T-helper 2 cell treated with Interferon-gamma antibody and Interleukin-4, amounts not matched to agents 5 μg/mL and 100 μg/mL, for 36 hours (primary cell): ENCODE measurements at places on chromosomes 13 and 19.

DNA sequence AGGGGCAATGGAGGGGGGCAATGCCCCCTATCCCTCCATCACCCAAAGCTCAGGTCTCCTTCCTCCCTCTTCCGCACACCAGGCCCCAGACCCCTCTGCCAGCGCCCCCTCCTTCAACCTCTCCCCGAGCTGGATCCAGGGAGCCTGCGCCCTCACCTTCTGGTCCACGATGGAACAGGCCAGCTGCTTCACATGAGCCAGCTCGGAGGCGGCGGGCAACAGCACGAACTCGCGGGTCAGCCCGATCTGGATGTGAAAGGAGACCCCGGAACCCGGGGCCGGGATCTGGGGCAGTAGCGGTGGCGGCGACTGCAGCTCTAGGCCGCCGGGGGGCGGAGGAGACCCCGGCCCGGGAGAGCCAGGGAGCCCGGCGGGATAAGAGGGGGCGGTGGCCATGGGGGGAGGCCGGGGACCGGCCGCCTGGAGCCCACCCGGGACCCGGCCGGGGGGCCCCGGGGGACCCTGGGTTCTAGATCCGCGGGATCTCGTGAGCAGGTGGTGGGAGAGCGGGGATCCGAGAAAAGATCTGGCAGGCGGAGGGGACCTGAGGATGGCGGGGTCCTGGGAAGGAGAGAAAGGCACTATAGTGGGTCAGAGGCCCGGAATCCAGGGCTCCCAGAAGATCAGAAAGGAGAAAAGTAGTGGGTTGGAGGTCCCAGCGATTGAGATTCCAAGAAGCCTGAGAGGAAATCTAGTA is 791 bp downstream of the PRKD2 start:
- peaks cover 30% of the 10 kb centered on the region for H3K4me1 ChIP-seq
- H3K36me3 ChIP-seq, result peaks cover 48% of the 10 kb centered on the region
- H3K27me3 ChIP-seq, result no peaks in the 10 kb centered on the region
- peak overlapping the region; percentile 95 for H3K27ac ChIP-seq

GRCh38 chr19:35986664-35987570 is 8.1 kb upstream of the SDHAF1 start:
- H3K27me3 ChIP-seq, result peaks cover 45% of the 10 kb centered on the region
- DNase-seq, result no peak
- H3K4me1 ChIP-seq, result no peaks in the 10 kb centered on the region
- no peak overlapping the region for H3K27ac ChIP-seq

GRCh38 chr13:41224113-41225110 is 30.0 kb upstream of the KBTBD7 start:
- H3K27me3 ChIP-seq, result no peaks in the 10 kb centered on the region
- H3K4me1 ChIP-seq, result no peaks in the 10 kb centered on the region
- DNase-seq, result no peak
- no peak overlapping the region for H3K4me3 ChIP-seq
- no peak overlapping the region for H3K27ac ChIP-seq
- H3K36me3 ChIP-seq, result peaks cover 16% of the 10 kb centered on the region

GRCh38 chr13:67369895-67370660 is 139.9 kb upstream of the PCDH9 start:
- H3K4me3 ChIP-seq, result no peak overlapping the region
- no peaks in the 10 kb centered on the region for H3K4me1 ChIP-seq
- DNase-seq, result no peak

GRCh38 chr13:77176350-77176749 is 149.4 kb upstream of the FBXL3 start:
- no peaks in the 10 kb centered on the region for H3K27me3 ChIP-seq
- H3K36me3 ChIP-seq, result peaks cover 50% of the 10 kb centered on the region
- DNase-seq, result no peak
- H3K4me3 ChIP-seq, result no peak overlapping the region
- peaks cover 4% of the 10 kb centered on the region for H3K4me1 ChIP-seq

- no peaks in the 10 kb centered on the region for H3K36me3 ChIP-seq
- no peaks in the 10 kb centered on the region for H3K27me3 ChIP-seq
- no peak overlapping the region for H3K4me3 ChIP-seq
- DNase-seq, result no peak
- H3K27ac ChIP-seq, result no peak overlapping the region
Measured at GRCh38 chr19:39171479-39172465, 25.0 kb upstream of the NCCRP1 start.

DNA sequence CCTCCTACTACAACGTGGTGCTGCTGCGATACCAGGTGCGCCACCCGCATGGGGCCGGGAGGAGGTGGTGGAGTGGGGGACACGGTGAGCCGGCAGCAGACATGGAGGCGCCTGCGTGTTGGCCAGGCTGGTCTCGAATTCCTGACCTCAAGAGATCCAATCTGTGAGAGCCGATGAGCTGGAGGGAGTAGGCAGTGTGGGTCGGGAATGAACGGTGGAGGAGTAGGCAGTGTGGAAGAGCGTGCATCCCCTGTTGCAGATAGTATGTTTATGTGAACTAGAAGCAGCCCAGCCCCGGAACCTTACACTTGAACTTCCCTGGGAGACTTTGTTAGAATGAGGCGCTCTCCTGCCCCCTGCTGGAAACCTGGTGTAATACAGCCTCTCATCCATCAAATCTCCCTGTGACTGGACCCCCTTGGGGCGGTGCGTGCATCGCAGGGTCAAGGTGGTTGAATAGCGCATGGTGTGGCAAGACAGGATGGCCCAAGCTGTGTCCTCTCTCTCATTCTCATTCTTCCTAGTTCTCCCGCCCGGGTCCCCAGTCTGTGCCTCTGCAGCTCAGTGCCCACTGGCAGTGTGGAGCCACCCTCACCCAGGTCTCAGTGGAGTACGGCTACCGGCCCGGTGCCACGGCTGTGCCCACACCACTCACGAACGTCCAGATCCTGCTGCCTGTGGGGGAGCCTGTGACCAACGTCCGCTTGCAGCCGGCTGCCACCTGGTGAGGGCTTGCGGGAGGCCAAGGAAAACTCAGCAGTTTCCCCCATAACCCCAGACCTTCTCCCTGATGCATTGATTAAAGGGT is 10.5 kb upstream of the B3GNT3 start:
- H3K27ac ChIP-seq, result no peak overlapping the region
- H3K27me3 ChIP-seq, result no peaks in the 10 kb centered on the region
- H3K36me3 ChIP-seq, result peaks cover 35% of the 10 kb centered on the region
- peaks cover 5% of the 10 kb centered on the region for H3K4me1 ChIP-seq
- no peak overlapping the region for H3K4me3 ChIP-seq

DNA sequence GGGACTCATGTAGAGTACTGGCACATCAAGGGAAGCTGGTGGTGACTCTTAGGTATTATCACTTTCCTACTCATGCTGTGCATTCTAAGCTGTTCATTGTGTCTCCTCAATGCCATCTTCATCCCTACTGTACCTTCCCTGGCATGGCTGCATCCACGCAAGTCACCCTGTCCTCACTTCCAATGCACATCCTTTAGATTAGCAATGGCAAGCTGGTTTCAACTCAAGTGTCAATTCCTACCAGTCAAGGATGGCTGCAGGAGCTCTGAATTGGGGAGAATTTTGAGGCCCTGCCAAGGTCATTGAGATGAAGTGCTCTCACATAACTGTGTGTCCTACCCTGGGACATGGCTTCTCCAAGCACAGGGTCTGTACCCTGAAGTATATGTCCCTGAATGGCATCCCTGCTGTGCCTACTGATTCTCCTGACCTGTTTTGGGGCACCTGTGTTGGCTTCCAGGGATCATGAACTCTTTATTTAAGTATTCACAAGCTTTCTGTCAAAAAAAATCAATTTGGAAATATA is 24.6 kb downstream of the COL4A1 start:
- H3K36me3 ChIP-seq, result no peaks in the 10 kb centered on the region
- H3K27me3 ChIP-seq, result peaks cover 7% of the 10 kb centered on the region
- DNase-seq, result no peak
- no peak overlapping the region for H3K27ac ChIP-seq
- H3K4me3 ChIP-seq, result no peak overlapping the region

DNA sequence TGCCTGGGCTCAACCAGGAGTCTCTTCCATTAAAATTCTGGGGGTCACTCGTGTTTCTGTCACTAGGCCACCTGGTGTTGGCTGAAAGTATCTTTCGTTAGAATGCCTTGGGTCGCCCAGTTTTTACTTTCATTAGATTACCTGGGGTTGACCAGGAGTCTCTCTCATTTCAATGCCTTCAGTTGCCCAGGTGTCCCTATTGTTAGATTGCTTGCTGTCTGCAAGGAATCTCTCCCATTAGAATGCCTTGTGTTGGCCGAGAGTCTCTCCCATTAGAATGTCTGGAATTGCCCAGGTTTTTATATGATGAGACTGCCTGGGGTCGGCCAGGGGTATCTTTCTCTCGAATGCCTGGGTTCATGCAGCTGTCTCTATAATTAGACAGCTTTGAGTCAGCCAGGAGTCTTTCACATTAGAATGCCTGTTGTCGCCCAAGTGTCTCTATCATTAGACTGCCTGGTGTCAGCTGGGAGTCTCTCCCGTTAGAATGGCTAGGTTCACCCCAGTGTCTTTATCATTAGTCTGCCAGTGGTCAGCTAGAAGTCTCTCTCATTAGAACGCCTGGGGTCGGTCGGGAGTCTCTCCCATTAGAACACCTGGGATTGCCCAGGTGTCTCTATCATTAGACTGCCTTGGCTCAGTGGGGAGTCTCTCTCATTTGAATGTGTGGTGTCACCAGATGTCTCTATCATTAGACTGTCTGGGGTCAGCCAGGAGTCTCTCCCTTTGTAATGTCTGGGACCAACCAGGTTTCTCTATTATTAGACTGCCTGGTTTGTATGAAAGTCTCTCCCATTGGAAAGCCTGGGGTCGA is 1446.8 kb downstream of the UQCRFS1 start:
- H3K27me3 ChIP-seq, result no peaks in the 10 kb centered on the region
- H3K4me1 ChIP-seq, result no peaks in the 10 kb centered on the region
- H3K27ac ChIP-seq, result no peak overlapping the region
- no peak for DNase-seq
- no peaks in the 10 kb centered on the region for H3K36me3 ChIP-seq
- no peak overlapping the region for H3K4me3 ChIP-seq

DNA sequence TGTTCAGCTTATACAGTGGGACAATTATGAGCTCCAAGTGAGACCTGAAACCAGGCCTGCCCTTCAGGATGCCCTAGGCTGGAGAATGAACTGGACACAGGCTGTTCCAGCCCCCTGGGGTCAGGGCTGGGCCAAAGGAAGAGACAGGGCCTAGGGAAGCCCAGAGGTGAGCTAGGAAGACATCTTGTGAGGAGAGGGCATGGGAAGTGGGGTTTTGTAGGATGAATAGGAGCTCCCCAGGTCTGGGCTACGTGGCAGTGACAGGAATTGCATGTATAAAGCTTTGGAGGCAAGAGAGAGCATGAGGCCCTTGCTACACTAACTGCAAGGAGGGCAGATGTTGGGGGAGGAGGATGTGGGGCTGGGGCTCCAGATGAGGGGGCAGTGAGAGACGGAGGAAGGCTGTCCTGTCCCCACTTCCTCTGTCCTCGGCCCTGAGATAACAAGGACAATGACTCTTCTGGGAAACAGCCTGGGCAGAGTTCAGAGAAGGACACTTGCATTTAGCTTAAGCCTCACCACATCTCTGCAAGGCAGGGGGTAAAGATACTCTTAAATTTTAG is 1.5 kb upstream of the TBXA2R start:
- peaks cover 4% of the 10 kb centered on the region for H3K4me1 ChIP-seq
- H3K36me3 ChIP-seq, result peaks cover 8% of the 10 kb centered on the region

- no peak overlapping the region for H3K4me3 ChIP-seq
- H3K27me3 ChIP-seq, result no peaks in the 10 kb centered on the region
- DNase-seq, result peak; percentile 32
- peaks cover 11% of the 10 kb centered on the region for H3K4me1 ChIP-seq
- H3K36me3 ChIP-seq, result peaks cover 6% of the 10 kb centered on the region
- H3K27ac ChIP-seq, result no peak overlapping the region
Measured at GRCh38 chr19:56105090-56105701, 15.9 kb downstream of the ZNF787 start.

GRCh38 chr19:45798995-45799517 is 6.4 kb upstream of the DMWD start:
- H3K27me3 ChIP-seq, result peaks cover 41% of the 10 kb centered on the region
- peaks cover 5% of the 10 kb centered on the region for H3K4me1 ChIP-seq
- H3K4me3 ChIP-seq, result no peak overlapping the region
- H3K27ac ChIP-seq, result no peak overlapping the region
- H3K36me3 ChIP-seq, result no peaks in the 10 kb centered on the region

- H3K4me1 ChIP-seq, result no peaks in the 10 kb centered on the region
- H3K36me3 ChIP-seq, result no peaks in the 10 kb centered on the region
Measured at GRCh38 chr13:67033170-67033569, 197.0 kb downstream of the PCDH9 start.

DNA sequence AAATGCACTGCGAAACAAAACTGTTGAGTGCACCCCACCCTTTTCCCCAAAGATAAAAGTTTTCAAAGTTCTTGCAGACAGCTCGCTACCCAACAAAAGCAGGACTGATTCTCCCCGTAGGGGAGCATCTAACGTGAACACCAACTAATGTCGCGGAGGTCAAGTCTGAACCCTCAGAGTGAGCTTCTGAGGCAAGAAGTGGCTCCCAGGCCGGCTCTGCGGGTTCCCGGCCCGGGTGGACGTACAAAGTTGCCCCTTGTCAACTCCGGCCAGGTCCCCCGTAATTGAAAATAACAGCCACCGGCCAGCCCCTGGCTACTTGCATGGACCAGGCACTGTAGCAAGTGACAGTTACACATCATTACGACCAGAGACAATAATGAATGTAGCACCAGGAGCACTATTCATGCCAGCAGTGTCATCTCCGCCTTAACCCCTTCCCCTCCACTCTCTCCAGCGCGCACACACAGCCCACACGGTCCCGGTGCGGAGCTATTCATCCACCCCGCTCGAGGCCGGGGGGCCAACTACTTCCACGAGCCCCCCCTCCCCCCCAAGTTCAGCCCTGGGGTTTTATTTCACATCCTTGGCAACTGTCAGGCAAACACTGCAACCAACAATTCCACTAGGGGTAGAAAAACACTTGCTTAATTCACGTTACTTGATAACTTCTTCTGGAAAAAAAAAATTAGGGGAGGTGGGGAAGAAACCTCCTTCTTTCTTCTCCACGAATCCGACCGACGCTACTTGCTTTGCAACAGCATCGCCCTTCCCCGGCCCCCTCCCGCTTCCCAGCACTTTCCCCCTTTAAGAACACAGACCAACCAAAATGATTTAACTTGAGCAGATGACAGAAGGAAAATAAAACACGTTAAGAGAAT is 1.2 kb downstream of the KLF12 start:
- H3K27ac ChIP-seq, result peak overlapping the region; percentile 100
- H3K4me1 ChIP-seq, result peaks cover 36% of the 10 kb centered on the region
- peak overlapping the region; percentile 99 for H3K4me3 ChIP-seq
- H3K27me3 ChIP-seq, result peaks cover under 1% of the 10 kb centered on the region
- peaks cover 9% of the 10 kb centered on the region for H3K36me3 ChIP-seq
- peak; percentile 44 for DNase-seq

DNA sequence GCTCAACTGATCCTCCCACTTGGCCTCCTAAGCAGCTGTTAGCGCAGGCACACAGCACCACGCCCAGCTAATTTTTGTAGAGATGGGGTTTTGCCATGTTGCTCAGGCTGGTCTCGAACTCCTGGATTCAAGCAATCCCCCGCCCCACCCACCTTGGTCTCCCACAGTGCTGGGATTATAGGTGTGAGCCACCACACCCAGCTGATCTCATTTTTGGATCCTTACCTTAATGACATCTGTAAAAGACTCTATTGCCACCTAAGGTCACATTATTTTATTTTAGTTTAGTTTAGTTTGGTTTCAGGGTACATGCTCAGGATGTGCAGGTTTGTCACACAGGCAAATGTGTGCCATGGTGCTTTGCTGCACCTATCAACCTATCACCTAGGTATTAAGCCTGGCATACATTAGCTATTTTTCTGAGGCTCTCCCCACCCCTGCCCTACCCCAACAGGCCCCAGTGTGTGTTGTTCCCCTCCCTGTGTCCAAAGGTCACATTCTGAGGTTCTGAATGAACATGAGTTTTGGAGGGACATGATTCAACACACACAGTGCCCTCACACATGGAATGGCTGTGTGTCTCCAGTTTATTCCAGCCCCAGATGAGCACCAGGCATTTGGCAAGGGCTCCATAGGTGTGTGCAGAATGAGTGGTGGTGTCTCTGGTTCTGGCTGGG is 1.3 kb downstream of the OR10H5 start:
- H3K4me3 ChIP-seq, result no peak overlapping the region
- no peaks in the 10 kb centered on the region for H3K36me3 ChIP-seq
- H3K27ac ChIP-seq, result no peak overlapping the region
- DNase-seq, result no peak
- H3K27me3 ChIP-seq, result no peaks in the 10 kb centered on the region
